ENCODE measurements at places on chromosomes 3 and 15.
A peak's percentile ranks its signal among the peaks of the same experiment; 100 is the strongest.

GRCh38 chr3:123324880-123325765 lies 123.4 kb downstream of the SEC22A start:
- no peak for DNase-seq

- no peak for DNase-seq
Observed at GRCh38 chr15:69577397-69577796, 124.8 kb downstream of the RPLP1 start.

GRCh38 chr3:65497846-65498245 lies 540.9 kb downstream of the MAGI1 start:
- no peak for DNase-seq

- no peak for DNase-seq
Observed at GRCh38 chr3:179266701-179267211, 15.8 kb upstream of the KCNMB3 start.

DNA sequence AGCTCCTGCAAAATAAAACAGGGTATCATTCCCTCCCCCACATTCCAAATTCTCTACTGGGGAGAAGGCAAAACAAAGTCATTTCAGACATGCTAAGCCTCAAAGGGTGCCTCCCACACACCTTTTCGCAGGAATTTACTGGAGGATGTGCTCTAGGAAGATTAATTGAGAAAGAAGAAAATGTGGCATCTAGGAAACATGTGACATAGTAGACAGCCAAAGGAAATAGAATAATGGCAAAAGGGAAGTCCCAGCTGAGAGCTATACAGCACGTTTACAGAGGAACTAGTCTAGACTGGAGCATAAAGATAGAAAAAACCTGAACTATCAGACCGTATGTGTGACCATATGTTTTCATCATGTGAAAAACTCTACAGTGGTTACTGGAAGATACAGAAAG lies 58.8 kb upstream of the MELTF start:
- DNase-seq = no peak

DNA sequence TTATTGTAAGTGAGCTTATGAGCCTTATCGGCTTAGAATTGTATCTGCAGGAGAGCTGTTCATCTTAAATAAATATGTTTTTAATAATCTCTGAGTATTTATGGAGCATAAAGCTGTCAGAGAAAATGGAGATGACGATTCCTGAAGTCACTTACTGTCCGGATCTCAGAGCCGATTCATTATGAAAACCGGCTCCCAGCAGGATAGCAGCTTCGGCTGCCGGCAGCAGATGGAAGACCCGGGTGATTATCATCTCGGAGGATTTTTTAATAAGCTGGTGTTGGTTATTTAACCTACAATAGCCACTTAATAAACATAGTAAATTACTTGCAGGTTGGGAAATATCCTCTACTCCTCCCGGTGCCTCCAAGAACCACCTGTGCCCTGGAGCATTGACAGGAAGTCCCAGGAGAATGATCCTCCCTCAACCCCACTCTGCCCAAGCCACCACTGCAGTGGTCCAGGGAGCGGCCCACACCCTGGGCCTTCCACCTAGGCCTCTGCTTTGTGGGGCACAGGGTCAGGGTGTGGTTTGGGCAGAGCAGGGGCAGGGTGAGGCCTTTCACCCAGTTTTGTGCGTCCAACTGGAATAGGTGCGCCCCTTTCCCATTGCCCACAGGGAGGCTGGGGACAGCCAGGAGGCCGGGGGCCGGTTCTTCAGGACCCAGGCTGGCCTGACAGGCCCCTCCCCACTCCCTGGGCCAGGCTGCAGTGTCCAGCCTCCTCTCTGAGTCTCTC lies 42.2 kb upstream of the PRR23E start:
- DNase-seq = no peak

- DNase-seq = no peak
Observed at GRCh38 chr3:112413074-112413473, 80.1 kb downstream of the CD200 start.

DNA sequence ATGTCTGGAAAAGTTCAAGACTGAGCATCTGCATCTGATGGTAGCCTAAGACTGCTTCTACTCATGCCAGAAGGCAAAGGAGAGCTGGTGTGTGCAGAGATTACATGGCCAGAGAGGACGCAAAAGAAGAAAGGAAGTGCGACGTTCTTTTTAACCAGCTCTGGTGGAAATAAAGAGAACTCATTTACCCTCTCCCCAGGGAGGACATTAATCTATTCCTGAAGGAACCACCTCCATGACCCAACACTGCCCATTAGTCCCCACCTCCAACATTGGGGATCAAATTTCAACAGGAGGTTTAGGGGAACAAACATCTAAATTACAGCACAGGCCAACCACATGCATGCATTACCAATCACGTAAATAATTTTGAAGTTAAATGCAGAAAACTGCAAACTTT lies 1.5 kb upstream of the NCK1 start:
- no peak for DNase-seq

- peak; percentile 8 for DNase-seq
Observed at GRCh38 chr3:136595913-136596697, 156.1 kb downstream of the STAG1 start.

DNA sequence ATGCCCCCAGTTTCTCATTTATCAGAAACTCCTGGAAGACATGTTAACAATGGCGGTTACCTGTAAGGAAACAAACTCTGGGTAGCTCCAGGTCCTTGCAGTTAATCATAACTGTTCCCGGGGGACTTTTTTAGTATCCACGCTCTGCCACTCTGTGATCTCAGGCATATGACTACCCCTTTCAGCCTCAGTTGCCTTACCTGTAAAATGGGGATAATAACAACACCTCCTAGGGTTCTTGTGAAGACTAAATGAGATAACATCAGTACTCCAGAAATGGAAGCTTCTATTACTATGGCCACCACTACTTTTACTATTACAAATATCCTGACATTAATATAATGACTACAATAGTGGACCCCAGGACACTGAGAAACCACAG lies 7.1 kb upstream of the FLNB start:
- no peak for DNase-seq

- DNase-seq = no peak
Observed at GRCh38 chr15:45089712-45090373, 24.1 kb downstream of the DUOX2 start.

- DNase-seq = no peak
Observed at GRCh38 chr3:89525609-89526008, 418.2 kb downstream of the EPHA3 start.

GRCh38 chr3:170079536-170080165 lies 41.9 kb downstream of the GPR160 start:
- DNase-seq = no peak

DNA sequence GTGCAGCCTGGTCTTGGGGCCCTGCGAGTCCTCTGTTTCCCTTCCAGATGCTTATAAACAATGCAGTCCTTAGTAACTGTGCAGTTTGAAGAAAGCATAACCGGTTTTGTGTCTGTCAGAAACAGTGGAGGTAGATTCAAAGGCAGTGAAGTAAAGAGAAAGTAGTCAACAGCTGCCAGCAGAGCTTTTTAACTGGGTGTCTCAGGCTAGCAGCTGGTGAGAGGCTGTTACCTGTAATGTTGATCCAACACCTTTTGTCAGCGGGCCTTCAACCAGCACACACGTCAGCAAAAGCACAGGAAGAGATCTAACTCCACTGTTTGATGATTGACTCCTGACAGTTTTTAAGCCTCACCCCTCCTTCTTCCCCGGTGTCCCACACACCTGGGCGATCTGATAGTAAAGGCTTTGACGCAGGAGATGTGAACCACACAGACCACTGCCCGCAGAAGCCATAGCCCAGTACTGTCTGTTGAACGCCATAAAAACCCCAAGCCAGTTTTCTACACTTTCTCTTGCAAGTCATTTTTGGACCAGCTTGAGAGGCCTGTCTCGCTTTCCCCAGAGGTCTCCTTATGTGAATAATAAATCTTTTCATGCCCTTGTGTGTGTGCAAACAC lies 178.0 kb downstream of the FMN1 start:
- DNase-seq = no peak

- no peak for DNase-seq
Observed at GRCh38 chr15:94587113-94587512, 355.8 kb downstream of the MCTP2 start.

GRCh38 chr3:65526656-65527055 lies 512.1 kb downstream of the MAGI1 start:
- DNase-seq = no peak

DNA sequence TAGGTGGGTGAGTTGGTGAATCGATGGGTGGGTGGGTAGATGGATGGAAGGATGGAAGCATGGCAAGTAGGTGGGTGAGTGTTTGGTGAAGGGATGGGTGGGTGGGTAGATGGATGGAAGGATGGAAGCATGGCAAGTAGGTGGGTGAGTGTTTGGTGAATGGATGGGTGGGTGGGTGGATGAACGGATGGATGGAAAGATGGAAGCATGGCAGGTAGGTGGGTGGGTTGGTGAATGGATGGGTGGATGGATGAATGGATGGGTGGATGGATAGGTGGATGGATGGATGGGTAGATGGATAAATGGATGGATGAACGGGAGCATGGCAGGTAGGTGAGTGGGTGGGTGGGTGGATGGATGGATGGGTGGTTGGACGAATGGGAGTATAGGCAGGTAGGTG lies 65.1 kb downstream of the SLC6A1 start:
- no peak for DNase-seq

GRCh38 chr3:33071181-33071580 lies 25.8 kb downstream of the GLB1 start:
- no peak for DNase-seq

- no peak for DNase-seq
Observed at GRCh38 chr3:65810302-65810701, 228.4 kb downstream of the MAGI1 start.

DNA sequence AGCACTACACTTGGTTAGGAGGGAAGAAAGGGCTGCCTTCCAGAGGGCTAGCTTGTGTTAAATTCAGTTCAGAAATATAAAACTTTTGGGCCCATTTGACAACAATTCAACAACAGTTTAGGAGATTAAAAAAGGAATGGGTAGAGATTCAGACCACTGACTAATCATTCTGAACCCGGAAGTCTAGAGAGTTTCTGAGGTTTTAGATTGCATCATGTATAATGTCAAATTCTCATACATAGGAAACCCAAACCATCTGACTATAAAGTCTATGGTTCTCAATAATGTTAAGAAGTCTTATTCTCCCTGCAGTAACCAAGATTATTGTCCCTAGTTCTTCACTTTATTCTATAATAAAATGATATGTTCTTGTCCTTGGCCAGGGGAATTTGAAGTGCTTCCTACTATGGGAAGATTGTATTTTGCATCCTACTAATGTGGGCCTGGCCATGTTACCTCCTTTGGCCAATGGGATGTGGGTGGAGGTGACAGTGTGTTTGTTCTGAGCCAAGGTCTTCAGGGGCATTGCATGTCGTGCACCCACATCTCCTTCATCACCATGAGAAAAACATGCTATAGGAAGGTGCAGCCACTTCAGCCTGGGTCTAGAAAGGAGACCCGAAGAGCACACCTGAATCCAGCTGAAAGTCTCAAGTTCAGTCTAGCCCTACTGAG lies 66.4 kb upstream of the CCNL1 start:
- DNase-seq = no peak

DNA sequence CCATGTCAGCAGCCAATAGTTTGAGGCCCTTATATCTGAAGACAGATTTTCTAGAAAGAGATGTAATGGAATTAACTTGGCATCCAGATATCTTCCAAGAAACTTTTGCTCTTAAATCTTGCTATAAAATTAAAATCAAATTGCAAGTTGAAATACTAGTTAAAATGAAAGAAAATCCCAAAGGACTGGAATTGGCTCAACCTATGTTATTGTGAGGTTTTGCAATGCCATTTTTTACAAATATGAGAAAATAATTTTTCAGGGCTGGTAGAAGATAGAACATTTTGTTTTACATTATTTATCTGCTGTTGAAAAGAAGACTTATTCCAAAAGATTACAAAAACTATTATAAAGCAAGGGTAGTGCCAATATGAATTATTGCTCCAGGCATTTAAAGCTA lies 92.2 kb upstream of the AGTR1 start:
- DNase-seq = no peak

- DNase-seq = no peak
Observed at GRCh38 chr3:10505791-10506585, 602 bp upstream of the ATP2B2 start.

DNA sequence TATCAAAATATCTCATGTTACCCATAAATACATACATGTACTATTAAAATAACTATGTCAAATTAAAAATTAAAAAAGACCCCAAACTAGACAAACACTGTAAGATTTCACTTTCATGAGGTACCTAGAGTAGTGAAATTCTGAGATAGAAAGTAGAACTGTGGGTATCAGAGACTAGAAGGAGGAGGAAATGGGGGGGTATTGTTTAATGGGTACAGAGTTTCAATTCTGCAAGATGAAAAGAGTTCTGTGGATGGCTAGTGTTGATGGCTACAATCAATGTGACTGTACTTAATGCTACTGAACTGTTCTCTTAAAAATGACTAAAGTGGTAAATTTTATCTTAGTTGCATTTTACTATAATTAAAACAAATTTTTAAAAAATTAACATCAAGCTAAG lies 36.6 kb downstream of the RFX7 start:
- no peak for DNase-seq
